ENCODE measurements at places on chromosomes 6 and 20. TPM values are rescaled to one million over a fixed set of nuclear protein-coding genes. Genes with fewer than 3 reads are reported as not detected.

PRKN gene
- 2.6 TPM for total RNA-seq

DNA sequence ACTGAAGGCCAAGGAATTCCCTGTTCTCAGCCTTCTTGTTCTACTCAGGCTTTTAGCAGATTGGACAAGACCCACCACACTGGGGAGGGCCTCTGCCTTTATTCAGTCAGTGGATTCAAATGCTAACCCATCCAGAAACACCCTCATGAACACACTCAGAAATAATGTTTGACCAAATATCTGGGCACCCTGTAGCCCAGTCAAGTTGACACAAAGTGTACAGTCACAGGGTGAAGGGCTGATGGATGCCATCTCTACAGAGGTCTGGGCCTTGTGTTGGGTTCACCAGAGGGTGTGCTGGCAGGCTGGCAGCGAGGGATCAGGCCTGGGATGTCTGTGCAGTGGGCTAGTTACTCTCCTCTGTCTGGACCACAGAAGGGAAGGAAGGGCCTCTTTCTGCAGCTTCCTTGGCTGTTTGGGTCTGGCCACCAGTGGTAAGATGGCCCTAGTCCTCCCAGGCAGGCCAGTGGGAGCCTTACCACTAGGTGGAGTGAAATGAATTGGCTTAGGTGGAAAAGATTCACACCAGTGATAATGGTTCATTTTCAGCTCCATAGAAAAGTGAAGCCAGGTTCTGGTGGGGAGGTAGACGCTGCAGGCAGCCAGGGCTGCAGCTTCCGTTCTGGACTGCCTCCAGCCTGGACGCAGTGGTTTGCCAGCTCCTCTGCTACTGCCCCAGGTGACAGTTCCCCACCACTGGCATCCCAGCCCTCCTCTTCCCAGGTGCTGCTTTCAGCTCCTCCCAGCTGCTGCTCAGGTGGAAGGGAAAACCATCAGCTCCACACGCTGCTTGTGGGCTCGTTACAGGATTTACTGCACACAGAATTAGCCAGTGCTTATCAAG is 9.2 kb downstream of the TUBB2A start:
- no peak overlapping the region for H3K27ac ChIP-seq
- DNase-seq, result no peak
- H3K27me3 ChIP-seq, result no peaks in the 10 kb centered on the region
- H3K4me1 ChIP-seq, result no peaks in the 10 kb centered on the region
- H3K36me3 ChIP-seq, result 0 out of 2 replicates have a peak, but pooled peaks cover 3% of the 10 kb centered on the region

GRCh38 chr6:14061643-14062042 is 55.9 kb upstream of the CD83 start:
- H3K36me3 ChIP-seq, result no peaks in the 10 kb centered on the region
- no peaks in the 10 kb centered on the region for H3K4me1 ChIP-seq
- no peaks in the 10 kb centered on the region for H3K27me3 ChIP-seq
- no peak overlapping the region for H3K27ac ChIP-seq
- no peak for DNase-seq

DNA sequence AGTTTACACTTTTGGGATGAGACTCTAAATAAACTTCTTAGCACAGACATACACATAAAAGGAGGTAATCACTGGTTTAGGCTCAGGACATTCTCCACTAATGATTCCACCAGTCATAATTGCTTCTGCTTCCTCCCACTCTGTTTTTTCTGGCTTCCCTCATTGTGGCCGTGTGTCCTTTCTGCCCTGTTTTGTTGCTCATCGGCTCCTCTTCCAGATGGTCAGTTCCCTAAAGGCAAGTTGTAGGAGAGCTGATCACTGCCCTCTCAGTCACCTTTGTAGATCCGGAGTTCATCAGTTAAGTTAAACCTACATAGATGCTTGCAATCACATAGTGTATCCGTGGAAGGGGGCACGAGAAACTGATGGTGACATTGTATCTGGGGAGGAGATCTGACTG is 200.5 kb upstream of the ARG1 start:
- H3K27ac ChIP-seq, result no peak overlapping the region
- H3K4me1 ChIP-seq, result no peaks in the 10 kb centered on the region
- H3K27me3 ChIP-seq, result no peaks in the 10 kb centered on the region
- no peaks in the 10 kb centered on the region for H3K36me3 ChIP-seq
- H3K4me3 ChIP-seq, result no peak overlapping the region

GRCh38 chr20:32829311-32830005 is 9.7 kb downstream of the MAPRE1 start:
- no peaks in the 10 kb centered on the region for H3K4me1 ChIP-seq
- no peak overlapping the region for H3K27ac ChIP-seq
- H3K27me3 ChIP-seq, result no peaks in the 10 kb centered on the region
- no peak overlapping the region for H3K4me3 ChIP-seq
- peaks cover 42% of the 10 kb centered on the region for H3K36me3 ChIP-seq
- no peak for DNase-seq

DNA sequence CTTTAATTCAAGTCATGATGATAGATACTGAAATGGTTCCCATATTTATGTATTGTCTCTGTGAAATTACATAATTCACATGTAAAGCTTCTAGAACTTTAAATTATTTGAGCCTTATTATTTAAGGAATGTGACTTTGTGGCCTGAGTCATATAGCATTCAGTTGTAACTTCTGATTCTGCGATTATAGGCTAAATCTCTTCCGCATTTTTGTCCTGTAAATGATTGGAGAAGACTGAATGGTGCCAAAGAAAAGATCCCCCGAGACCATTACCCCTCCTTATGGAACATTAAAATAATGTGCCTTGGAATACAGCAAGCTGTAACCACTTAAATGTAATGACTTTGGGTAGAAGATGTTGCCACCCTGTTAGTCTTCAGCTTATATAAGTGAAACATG is 63.3 kb upstream of the MAP7 start:
- no peak overlapping the region for H3K27ac ChIP-seq
- peaks cover 40% of the 10 kb centered on the region for H3K4me1 ChIP-seq
- no peak overlapping the region for H3K4me3 ChIP-seq
- no peaks in the 10 kb centered on the region for H3K36me3 ChIP-seq
- H3K27me3 ChIP-seq, result no peaks in the 10 kb centered on the region
- DNase-seq, result no peak

COL9A1 gene
- total RNA-seq, result not detected

DUSP22 gene
- total RNA-seq, result 19.2 TPM

Data from HCT116 (cell line).